RWPE1 (cell line): ENCODE measurements at places on chromosomes 11 and 22.

DNA sequence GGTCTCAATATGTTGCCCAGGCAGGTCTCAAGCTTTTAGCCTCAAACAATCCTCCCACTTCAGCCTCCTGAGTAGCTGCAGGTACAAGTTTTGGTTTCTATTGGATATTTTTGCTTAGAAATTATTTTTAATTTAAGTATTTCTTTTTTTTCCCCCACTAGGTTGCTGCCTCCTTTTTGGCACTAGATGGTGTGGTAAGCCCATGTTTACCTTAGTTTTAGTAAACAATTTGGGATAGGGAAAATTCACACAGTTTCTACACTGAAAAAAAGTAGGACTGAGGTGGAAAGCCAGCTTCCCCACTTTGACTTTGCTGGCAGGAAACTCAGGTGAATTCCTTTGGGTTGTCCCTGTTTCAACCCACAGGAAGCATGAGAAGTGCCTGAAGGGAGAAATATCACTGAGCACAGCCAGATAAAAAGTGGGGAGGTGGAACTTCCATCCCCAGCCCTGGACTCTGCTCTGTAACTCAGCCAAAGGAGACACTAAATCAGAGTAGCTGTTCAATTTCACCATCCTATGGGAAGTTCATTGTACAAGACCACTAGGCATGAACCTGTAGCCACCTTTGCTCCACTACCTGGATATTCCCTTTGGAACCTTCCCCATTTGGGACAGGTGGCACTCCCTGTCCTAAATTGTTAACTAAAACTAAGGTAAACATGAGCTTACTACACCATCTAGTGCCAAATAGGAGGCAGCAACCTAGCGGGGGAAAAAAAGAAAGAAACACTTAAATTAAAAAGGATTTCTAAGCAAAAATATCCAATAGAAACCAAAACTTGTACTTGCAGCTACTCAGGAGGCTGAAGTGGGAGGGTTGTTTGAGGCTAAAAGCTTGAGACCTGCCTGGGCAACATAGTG is 154.4 kb upstream of the FAT3 start:
- no peak for DNase-seq

DNA sequence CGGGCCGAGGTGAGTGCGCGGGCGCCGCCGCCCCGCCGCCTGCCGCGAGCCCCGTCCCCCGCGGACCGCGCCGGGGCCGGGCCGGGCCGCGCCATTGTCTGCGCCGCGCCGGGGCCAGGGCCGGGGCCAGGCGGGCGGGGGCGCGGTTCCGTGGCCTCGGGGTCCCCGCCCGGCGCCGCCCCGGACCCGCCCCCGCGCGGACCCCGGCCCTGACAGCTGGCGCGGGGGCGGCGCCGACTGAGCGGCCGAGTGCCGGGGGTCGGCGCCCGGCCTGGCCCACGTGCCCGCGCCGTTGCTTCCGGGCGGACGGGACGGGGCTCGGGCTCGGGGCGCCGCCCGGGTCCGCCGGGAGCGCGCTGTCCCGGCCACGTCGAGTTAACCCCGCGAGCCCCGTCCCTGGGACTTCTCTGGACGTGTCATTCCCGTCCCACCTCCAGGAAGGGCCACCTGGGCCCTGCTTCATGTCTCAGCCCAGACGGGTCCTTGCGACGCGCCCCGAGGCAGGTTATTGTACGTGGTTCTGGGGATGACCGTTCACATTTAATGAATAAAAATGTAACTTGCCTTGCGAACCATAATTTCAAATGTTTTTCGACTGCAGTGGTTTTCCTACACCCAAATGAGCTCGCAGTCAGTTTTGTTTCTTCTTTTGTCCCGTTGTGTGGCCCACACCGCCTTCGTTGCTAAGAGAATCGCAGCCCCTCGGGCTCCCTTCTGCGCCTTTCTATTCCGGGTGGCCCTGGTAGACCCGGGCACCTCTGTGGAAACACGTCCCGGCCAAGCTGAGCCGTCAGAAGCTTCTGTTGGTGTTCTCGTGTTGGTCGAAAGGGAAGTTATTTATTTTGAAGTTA is 562 bp downstream of the ZBED4 start:
- no peak for DNase-seq

- no peak for DNase-seq
Measured at GRCh38 chr11:22169833-22170232, 23.1 kb upstream of the ANO5 start.

DNA sequence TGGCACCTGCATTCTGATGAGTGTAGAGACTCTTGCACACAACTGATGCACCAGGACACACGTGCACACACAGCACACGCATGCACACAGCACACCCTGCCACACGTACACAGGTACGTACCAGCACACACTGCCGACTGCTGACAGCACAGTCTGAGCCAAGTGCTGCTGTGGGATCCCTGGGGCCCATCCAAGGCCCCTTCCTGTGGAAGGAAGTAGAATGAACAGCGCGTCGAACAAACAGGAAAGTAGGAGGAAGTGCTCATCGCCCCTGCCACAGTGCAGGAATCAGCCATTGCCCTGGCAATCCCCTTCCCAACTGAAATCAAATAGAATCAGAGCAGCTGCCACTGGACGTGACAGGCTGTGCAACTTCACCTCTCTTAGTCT is 57.9 kb downstream of the CD82 start:
- no peak for DNase-seq

- no peak for DNase-seq
Measured at GRCh38 chr11:36377759-36378564, 81.9 kb downstream of the PRR5L start.

- DNase-seq: no peak
Measured at GRCh38 chr22:42459287-42460063, 27.3 kb upstream of the NFAM1 start.

DNA sequence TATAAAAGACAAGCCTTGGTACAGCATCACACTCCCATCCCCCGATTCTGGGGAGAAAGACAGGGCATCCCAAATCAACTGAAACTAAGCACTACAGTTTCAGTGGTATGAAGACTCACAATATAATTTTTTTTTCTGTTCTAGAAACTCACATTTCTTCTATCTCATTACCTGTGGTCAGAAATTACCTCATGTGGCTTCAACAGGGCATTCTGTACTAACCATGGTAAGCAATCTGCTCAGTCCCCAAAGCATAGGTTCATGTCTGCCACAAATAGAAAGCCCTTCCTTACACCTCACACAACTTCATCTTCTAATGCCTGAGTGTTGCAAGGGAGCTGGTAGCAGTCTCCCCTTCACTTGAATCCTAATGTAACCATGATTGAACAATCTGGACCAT is 147.4 kb upstream of the POU2AF2 start:
- no peak for DNase-seq

DNA sequence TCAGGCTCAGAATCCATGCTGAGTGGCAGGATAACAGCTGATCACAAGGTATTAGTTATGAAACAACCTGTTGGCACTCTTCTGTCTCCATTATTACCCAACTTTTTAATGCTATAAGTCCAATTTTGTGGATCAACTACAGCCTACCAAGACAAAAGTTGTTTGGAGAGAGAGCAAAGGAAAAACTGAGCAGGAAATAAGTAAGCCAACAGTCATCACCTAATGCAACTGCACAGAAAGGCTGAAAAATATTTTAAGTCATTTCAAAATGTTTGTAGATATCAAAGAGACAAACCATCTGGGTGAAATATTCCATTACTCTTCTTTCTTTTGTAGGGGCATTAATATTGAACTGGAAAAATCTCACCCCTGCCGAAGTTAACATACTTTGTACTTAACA is 41.6 kb downstream of the FDX1 start:
- DNase-seq: no peak

DNA sequence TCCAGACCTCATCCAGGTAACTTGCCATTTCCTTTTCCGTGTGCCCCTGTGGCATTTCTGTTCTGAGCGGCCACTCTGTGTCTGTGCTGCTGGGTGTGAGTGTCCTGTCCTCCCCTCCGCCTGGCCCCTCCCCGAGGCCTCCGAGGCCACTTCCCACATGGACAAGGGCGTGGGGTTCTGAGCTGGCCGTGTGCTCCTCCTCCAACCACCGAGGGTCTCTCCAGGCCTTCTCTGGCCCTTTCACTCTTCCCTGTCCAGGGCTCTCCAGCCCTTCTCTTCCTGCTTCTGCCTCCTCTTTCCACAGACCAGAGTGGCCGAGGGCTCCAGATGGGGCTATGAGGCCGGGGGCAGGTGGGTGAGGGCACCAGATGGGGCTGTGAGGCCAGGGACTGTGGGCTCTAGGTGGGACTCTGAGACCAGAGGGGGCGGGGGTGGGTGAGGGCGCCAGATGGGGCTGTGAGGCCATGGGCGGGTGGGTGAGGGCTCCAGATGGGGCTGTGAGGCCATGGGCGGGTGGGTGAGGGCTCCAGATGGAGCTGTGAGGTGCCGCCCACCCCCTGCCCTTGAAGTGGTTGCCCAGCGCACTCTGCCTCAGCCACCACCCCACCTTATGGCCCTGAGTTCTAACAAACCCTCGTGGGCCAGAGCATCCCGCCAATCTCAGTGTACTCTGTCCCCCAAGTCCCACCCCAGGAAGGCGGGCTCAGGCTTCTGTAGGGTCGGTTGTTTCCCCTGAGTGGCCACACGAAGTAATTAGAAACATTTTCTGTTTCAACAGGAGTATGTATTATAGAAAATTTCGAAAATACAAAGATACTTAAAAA is 24.1 kb downstream of the PTDSS2 start:
- no peak for DNase-seq

- no peak for DNase-seq
Measured at GRCh38 chr22:29116397-29117123, 43.7 kb downstream of the KREMEN1 start.

- DNase-seq: no peak
Measured at GRCh38 chr11:87444993-87445392, 407.3 kb downstream of the TMEM135 start.

DNA sequence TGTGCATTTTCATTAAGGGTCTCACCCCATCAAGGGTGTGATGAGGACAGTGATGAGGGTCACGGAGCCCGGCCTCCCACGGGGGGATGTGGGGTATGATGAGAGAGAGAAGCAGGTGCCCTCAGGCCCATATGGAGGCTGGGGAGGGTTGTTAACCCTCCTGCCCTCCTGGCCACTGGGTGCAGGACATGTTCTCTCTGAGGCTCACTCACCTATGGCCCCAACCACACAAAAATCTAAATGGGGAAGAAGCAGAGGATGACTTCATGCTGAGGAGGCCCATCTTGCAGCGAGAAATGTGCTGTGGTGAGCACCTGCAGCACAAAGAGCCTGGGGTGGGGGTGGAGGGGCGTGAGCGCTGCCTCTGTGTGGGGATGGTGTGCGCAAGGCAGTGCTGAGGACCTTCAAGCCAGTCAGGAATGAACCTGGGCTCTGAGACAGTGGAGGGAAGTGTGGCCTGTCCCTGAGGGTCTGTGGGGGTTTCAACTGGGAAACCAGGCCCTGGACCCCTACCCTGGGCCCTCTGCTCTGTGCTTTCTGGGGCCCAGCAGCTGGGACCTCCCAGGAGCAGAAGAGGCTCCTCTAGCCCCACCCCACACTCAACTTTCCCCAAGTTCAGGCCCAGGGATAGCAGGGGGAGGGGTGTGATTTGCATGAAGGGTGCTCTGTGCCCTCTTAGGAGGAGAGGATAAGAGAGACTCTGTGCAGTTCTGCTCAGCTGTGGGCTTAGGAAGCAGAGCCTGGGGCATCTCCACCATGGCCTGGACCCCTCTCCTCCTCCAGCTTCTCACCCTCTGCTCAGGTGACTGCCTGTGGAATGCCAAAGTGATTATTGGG is 43.0 kb upstream of the TOP3B start:
- no peak for DNase-seq

DNA sequence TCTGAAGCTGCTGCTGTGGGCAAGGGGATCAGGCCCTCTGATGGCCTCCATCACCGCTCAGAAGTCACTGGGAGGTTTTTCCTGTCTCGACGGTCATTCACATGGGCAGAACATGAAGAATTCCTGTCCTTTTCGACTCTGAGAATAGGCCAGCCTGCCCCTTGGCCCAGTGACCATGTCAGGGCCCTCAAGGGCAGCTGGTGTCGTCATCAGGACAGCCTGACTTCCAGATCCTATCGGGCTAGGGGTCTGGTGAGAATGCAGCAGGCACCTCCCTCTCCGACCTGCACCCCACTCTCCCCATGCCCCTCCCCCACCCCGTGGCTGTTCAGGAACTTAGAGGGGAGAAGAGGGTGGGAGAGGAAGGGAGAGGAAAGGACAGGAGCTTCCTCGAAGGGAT is 3.6 kb downstream of the TP53I11 start:
- DNase-seq: no peak

DNA sequence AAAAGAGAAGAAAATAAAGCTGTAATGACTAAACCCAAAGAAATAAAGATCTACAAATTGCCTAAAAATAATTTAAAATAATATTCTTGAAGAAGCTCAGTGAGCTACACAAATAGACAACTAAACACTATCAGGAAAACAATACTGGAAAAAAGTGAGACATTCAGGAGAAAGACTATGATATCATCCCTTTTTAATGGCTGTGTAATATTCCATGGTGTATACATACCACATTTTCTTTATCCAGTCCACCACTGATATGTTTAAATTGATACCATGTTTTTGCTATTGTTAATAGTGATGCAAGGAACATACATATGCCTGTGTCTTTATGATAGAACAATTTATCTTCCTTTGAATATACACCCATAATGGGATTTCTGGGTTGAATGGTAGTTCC is 13.1 kb upstream of the OR6T1 start:
- DNase-seq: no peak

DNA sequence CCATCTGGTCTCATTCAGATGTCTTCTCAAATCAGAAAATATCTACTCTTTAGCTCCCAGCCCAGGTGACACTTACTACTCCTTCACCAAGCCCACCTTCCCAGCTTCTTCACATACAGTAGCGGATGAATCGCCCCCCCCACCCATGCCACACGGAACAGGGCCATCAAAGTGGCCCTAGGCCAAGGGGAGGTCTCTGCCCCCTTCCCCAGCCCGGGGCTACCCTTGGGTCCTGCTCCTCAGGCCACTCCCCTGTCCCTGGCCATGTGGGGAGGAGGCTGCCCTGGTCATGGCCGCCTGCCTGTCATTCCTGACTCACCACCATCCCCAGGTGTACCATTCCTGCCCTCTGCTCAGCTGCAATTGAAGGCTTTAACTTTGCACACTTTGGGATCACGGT is 142.8 kb downstream of the NECTIN1 start:
- no peak for DNase-seq

DNA sequence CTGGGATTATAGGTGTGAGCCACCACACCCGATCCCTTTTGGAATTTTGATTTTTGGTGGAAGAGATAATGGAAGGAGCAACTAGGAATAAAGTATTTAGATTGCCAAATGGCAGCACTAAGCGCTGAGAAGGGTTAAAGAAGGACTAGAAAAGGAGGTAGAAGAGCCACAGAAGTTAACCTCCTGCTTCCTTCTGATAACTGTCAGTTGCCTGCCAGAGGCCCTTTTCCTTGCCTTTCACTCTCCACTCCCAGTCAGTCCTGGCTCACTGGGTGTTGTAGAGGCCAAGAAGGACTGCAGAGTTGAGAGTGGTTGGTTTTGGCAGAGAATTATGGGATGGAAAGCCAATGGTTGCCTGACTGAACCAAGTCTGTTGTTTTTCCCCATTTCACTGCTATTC is 19.3 kb downstream of the ZC3H12C start:
- no peak for DNase-seq
